ENCODE measurements at places on chromosomes 2 and 18.

DNA sequence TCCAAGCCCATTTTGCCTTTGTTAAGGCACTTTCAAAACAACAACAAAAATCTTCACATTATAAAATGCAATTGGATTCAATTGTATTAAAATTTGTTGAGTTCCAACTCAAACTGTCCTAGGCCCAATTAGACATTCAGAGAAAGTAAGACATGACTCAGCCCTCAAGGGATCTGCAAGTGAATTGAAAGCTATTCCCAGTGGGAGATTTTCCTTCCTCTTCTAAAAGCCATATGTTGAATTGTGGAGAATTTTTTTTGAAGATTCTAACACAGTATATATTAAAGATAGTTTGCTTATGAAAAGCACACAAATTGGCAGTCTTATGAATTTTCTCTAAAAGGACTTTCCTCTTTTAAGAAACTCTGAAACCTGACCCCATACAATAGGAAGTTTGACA, 268.0 kb upstream of the PARD3B start:
- DNase-seq: no peak

DNA sequence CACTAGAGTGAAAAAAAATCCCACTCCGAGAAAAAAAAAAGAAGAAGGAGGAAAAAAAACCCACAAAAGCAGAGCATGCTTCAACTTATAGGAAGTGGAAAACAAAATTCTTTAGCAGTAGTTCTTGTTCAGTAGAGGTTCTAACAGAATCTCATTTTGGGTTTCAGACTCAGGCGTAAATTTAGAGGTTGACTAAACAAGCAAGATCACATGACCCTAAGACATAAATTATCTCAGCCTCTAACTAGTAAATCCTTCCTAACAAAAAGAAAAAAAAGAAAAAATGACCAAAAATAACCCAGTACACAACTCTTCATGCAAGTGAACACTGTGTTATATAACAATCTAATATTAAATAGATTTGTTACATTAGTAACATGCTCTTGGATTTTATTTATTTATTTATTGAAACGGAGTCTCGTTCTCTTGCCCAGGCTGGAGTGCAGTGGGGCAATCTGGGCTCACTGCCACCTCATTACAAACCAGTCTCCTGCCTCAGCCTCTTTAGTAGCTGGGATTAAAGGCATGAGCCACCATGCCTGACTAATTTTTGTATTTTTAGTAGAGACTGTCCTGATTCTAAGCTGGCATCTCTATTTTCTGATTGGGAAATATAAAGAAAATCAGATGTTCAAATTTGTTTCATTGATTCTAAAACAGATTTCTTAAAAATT, 35.4 kb downstream of the PPP4R3B start:
- DNase-seq: peak; percentile 31

DNA sequence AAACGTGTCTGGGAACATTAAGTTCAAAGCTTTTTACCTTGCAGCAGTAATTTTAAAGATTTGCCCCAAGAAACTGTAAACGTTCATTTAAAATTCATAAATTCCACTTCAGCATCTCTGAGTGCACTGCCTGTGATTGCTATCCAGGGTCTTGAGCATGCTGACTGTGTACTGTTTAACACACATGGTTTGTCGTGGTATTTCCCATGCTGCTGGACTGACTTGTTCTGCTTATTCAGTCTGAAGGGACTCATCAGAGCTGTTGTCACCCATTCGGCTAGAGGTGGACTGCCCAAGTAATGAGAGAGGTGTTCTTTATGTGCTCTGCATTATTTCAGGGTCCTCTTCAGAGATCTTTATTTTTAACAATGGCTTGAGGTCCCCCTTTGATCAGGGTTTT, 53.1 kb downstream of the RHBDD1 start:
- no peak for DNase-seq

- no peak for DNase-seq
Measured at GRCh38 chr2:133053541-133053940, 383.5 kb upstream of the LYPD1 start.

GRCh38 chr2:44833171-44834069, 108.1 kb upstream of the SIX3 start:
- DNase-seq: no peak

DNA sequence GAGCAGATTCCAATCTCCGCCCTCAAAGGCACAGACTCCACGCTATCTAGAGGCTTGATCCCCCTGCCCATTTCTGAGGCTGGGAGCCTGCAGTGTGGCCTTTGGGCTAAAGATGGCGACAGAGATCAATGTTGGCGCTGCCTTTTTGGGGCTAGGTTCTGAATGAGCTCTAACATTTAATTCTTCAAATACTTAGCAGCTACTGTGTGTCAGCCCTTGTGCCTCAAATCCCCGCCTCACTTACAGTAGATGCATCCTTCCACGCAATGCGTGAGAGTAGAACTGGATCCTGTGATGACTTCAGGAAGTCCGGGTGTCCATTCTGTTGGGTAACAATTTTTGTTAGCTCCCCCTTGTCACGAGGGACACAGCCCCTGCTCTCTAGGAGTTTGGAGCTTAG, 12.4 kb downstream of the IL1F10 start:
- peak; percentile 35 for DNase-seq

DNA sequence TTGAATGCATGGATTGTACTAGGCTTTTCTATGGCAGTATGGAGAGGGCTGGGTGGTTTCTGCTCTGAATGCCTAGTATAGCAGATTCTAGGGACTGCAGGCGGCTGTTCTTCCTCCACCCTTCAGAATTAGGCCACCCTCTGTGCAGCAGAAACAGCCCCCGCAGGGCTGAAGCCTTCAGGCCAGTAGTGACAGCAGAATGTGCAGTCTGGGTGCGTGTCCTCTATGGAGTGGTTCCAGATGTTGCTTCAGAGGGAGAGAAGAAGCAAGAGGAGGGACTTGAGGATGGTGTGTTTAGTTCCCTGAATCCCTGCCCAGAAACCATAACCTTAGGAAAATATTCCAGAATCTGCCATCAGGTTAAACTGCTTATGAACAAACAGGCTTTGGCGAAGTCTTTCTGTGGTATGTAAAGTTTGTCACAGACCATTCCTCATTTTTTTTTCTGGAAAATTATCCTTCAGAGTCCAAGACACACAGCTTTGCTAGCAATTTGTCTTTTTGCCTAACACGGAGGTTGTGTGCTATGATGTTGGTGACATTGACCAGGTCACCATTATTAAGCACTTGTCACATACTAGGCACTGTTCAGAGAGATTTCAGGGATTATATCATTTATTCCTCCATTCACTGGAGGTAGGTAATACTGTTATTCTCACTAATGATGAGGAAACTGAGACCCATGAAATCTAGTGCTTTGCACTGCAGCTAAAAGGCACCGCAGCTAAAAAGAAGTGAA, 21.1 kb downstream of the CASP10 start:
- peak; percentile 31 for DNase-seq

- DNase-seq: no peak
Measured at GRCh38 chr18:48736321-48737260, 197.8 kb downstream of the CTIF start.

DNA sequence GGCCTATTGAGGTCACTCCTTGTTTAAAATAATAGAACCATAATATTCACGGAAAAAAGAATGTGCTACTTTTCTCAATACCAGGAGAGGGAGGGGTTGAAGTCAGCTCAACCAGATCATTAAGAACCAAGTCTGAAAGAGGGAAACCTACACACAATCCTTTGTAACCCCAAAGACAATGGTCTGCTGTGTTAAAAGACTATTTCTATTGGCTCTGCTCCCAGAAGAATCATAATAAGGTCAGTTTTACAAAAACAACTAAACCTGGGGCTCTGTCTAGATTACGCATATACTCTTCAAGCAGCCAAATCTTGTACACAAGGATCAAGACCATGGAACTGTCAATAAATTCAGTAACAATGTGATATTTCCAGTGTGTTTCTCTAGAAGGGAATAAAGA, 177.2 kb upstream of the CRIM1 start:
- DNase-seq: no peak

GRCh38 chr2:62469548-62469947, 36.4 kb downstream of the TMEM17 start:
- no peak for DNase-seq

- DNase-seq: no peak
Measured at GRCh38 chr2:38163006-38163405, 87.1 kb upstream of the CYP1B1 start.

- DNase-seq: no peak
Measured at GRCh38 chr2:74239346-74239745, 40.9 kb downstream of the MTHFD2 start.

GRCh38 chr2:8076448-8077342, 605.2 kb upstream of the ID2 start:
- DNase-seq: no peak

DNA sequence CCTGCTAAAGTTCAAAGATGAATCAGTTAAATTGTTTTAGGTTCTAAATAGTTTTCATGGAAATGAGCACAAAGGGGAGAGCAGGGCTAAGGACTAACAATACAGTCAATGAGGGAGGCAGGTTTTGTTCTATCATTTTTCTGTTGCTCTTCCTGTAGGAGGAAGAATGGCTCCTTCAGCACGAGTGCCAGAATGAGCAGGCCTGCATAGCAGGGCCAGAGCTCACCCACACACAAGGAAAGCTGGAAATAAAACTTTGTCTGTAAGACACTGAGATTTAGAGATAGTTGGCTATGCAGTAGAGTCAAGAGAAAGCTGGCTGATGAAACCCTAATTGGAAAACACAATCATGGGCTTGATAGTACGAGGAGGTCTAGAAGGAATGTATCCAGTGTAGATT, 313.3 kb downstream of the MBD2 start:
- no peak for DNase-seq

DNA sequence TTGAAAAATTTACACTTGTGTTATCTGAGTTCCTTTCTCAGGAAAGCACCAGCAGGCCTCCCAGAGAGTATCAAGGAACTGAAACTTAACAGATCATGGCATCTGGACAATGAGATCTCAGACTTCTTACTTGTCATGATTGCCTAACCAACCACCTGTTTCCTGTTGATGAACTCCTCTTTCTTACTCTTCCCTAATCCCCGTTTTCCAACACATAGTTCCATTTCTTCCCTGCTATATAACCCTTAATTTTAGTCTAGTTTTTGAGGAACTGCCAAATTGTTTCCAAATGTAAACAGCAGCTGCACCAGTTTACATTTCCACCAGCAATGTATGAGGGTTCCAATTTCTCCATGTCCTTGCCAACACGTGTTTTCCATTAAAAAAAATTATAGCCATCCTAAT, 6.1 kb upstream of the FAM171B start:
- no peak for DNase-seq

DNA sequence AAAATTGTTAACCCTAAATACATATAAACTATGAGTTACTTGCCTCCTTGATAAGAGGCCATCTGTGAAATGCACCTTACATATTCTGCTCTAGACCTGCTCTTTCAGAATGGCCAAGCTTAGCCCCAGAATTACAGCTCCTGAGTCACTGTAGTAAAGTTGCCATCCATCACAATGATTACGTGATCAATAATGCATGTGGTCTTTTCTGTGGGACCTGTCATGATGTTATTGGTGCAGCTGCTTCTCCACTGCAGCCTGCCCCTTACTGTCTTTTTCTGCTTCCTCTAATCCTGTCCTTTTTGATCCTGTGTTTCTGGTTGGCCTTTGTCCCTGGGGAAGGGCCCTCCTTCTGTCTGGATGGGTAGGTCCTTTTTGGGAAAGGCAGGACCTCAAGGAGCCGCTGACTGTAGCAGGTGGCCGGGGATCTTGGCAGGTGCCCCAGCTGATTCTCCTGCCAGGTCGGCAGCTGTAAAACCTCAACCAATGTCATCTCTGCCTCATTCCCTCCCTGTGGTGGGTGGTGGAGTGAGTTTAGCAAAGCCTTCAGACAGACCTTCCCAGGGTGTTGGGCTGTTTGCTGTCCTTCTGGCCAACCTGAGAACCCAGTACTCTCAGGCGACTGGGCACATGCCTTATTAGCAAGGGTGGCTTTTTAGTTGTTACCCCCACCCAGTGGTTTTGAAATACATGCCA, 126.2 kb upstream of the EML6 start:
- peak; percentile 73 for DNase-seq

DNA sequence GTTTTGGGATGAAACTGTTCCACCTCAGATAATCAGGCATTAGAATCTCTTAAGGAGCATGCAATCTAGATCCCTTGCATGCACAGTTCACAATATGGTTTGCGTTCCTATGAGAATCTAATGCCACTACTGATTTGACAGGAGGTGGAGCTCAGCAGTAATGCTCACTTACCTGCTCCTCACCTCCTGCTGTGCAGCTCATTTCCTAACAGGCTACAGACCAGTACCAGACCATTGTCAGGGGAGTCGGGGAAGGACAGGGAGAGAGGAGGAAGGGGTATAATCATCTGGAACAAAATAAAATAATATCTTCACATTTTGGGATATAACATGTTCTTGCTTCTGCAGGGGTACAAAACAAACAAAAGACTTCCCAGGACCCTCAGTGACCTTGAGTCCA, 532.0 kb upstream of the FSHR start:
- DNase-seq: no peak

- DNase-seq: no peak
Measured at GRCh38 chr2:9772999-9773902, 70.0 kb upstream of the TAF1B start.

DNA sequence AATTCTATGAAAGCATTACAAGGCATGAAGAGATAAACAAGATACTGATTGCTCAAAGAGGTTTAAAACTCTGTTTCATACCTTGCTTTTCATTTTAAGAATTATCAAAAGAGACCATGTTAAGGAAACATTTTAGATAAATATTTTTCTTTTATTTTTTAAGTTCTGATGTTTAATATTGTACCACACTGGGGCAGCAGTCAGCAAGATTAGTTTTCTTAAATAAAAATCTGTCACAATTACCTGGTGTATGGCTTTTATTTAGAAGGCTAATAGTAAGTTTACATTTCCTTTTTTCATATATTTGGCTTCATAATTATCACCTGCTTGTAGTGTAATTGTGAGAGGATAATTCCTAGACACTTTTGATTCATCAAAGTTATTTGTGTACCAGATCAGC, 46.4 kb downstream of the ZNF804A start:
- no peak for DNase-seq

DNA sequence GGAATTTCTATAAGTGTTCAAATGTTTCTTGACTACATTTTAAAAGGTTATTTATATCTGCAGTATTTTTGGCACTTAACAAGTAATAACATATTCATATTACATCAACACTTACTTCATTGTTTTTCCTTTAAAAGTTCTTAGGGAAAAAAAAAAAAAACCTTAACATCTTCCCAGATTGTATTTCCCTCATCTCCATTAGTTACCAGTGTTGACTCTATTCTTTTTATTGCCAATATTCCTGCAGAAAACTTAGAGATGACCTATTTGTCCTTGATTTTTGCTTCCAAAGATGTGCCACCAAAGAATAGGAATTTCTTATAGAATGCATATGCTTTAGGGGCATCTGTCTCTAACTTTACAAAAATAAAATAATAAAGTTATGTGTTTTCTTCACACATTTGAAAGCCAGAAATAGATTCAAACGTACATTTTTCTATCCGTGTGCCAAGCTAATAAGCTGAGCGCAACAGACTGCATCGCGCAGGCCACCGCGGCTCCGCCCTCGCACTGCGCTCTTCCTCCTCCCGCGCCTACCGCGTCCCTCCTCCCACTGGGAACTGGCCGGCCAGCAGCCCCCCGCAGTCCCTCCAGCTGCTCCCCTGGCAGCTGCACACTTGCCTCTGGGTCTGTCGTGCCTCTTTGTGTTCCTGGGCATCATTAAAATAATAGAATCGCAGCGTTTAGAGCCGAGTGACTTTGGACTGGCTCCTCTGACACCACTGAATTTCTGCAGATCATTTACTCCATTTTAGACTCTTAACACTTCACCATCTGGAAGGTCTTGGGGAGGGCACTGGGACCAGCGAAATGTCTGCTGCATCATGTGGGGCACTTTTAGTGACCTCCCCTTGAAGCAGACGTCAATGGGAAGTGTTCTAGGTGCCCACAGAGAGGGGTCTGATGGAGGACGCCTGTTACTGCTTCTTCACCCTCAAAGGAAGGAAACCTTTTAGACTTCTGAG, 21.2 kb upstream of the NAB1 start:
- no peak for DNase-seq
